ENCODE measurements at places on chromosomes 4 and X.

- DNase-seq: no peak
Observed at GRCh38 chrX:114787061-114787460, 203.2 kb downstream of the HTR2C start.

DNA sequence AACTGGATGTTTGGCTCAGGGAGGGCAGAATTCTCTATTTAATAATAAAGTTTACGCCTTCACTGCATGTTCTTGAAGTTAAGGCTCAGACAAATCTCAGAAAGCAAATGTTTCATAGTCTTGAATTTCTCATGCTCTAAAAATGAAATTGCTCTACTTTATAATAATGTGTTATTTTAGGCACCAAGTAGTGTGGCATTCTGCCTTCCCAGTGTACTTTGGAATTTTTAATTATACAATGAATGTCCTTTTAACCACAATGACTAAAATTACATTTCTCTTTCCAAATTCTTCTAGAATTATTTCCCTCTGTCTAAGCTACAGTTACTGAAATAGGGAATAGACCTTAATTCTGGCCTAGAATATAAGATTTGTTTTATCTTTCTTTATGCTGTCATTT lies 97.9 kb upstream of the PDE5A start:
- DNase-seq: no peak

DNA sequence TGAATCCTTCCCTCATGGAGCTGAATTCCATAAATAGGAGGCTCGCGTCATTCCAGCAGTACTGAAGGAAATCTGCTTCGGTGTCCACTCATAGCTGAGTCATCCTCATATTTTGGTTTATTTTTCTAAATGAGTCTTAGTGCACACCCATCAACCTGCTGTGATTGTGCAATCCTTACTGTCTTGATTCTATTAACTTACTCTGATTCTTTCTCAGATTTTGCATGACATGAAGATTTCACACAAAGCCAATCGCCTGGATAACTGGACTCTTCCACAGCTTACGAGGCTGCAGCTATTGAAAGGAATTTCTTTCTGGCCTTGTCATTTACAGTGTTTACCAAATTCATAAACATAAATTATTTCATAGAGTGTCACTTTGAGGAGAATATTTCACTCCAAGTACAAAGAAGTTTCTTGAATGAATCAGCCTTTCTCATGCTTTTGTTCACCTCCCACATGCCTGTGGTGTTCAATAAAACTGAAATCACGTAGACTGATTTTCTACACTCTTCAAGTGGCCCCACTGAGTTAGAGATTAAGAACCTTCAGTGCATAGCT lies 207.6 kb upstream of the SLITRK2 start:
- DNase-seq: no peak

GRCh38 chr4:83240379-83240875 lies 44.2 kb downstream of the COQ2 start:
- no peak for DNase-seq

- no peak for DNase-seq
Observed at GRCh38 chr4:27678027-27678426, 817.4 kb downstream of the STIM2 start.

DNA sequence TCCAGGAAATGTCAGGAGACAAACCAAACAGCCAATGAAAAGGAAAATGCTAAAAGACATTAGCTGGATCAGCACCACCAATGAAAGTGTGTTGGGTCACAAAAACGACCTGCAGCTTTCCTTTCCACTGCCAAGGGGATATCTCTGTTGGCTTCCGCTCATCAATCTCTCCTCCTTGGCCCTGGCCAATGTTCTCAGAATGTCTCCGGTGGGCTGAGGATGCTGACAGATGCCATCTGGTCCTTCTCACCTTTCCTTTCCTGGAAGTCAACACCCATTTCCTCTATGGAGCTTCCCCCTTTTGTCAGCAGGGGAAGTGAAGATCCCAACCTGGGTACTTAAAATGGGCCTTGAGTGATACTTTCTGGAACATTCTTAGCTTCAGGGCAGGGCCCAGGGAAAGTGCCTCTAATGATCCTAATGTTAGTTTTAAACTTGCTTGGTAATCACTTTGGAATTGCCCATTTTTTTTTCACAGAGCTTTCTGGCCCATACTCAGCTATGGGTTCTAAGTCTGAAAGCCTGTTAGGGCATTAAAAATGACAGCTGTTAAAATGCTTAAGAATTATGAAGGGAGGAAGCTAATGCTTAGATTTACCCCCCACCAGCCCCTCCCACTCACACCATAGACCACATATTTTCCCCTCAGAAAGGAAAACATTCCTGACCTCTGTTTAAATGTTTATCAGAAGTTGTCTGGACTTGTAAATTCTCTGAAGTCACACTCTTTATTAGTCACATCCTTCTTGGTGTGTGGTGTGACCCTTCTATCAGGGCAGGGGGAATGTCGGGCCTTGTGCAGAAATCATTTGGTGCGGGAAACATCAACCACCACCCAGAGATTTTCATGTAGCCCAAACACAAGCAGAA lies 29.2 kb downstream of the IGFBP7 start:
- no peak for DNase-seq

GRCh38 chr4:109046471-109047201 lies 255.8 kb downstream of the COL25A1 start:
- DNase-seq: no peak

Measured in effector memory CD4-positive, alpha-beta T cell (primary cell).